ENCODE measurements at places on chromosomes 12 and 14.

GRCh38 chr12:27330846-27331245 is 1.8 kb upstream of the BMAL2 start:
- DNase-seq: no peak

DNA sequence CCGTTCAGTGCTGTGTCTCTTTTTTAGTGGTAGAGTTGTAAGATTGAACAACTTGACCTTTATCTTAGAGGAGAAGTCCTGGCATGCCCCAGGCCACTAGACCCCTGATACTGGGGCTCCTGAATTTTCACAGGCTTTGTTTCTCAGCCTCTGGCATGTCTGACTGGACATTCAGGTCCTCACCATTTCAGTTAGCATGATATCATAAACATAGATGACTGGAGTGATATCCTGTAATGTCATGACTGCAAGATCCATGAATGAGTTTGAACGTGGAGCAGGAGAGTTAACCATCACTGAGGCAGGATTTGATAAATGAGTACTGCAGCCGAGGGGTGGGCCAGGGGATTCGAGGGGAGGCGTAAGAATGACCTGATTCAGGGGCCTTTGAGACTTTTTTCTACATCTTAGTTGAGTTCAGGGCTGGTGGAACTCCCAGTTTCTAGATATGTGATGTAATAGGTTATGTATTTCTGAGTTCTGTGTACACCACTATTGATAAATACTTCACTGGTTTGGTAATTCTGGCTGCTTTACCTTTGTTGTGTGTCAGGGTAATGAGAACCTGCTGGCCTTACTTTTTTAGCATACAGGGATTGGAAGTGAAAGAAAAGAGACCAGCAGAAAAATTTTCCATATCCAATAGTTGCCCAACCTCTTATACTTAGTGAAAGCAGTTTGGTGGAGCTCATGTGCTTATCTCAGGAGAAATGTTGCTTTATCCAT is 217.0 kb downstream of the SYNE2 start:
- DNase-seq: no peak

DNA sequence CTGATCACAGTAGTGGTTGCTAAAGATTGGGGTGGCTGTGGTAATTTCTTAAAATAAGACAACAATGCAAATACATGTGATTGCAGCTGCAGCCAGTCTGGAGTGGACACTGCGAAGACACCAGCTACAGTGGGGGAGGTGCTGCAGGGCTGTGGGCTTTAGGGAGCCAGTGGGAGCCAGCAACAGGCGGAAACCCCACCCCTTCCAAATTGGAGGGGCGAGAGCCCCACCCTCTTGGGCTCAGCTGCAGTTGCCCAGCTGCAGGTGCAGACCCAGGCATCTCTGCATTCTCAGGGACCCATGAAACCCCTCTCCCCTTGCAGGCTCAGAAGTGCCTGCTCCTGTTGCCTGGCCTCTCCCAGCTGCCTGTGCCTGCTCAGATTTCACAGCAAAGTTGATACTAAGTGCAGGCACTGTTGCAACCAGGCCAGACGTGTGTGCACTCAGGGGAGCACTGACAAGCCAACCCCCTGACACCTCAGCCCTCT is 104.8 kb downstream of the MYF5 start:
- no peak for DNase-seq

- no peak for DNase-seq
Observed at GRCh38 chr12:89217472-89217871, 134.8 kb downstream of the DUSP6 start.

DNA sequence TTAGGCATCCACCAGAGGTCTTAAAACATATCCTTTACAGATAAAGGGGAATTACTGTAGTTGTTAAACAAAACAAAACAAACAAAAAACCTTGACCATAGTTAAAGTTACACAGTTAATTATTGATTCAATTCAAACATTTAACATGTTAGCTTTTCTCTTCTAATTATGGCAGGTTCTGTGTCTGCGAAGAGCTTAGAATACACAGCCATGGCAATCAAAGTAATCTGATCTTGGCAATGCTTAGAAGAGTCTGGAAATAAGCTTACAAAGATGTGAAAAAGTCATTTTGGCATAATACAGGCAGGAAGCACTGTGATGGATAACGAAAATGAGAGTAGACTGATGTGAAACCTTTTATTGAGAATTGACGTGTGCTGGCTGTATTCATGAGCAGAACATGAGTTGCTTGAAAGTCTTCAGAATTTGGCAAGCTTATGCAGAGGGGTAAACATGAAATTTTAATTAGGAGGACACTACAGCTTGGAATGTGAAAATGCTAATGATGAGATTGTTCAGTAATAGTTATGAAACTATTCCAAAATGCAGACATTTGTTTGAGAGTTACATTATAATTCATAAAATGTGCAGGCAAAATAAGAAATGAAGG is 629.6 kb downstream of the FSCB start:
- no peak for DNase-seq

DNA sequence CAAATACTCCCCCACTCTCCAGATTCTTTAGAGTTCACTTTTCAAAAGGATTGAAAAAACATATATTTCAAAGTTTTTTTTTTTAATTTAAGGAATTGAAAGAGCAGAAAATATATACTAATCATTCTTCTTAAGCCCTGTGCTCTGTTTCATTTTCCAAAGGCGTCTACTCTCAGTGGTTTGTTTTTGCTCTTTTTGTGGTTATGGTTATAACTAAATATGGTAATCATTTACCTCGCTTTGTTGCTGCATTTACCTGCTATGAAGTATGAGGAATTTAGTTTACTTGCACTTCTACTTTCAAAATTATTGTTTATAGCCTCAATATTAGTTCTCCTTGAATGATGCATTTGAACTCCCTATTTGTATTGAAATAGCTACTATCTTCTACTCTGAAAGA is 55.9 kb upstream of the LRRK2 start:
- DNase-seq: no peak

- no peak for DNase-seq
Observed at GRCh38 chr12:131140697-131141096, 187.0 kb downstream of the ADGRD1 start.

DNA sequence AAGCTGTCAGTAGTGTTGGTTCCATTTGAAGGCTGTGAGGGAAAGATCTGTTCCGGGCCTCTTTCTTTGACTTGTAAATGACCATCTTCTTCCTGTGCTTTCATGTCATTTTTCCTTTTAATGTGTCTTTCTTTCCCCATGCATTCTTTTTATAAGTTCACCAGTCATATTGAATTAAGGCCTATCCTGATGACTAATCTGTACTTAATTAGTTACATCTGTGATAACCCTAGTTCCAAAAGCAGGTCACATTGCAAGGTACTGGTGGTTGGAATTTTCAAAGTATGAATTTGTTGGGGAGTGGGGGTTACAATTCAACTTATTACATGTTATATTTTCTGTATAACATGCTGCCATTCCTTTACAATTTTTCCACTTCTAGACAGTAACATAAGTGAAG is 1642.1 kb upstream of the FLRT2 start:
- DNase-seq: no peak

- DNase-seq: no peak
Observed at GRCh38 chr12:89206390-89206789, 145.9 kb downstream of the DUSP6 start.

DNA sequence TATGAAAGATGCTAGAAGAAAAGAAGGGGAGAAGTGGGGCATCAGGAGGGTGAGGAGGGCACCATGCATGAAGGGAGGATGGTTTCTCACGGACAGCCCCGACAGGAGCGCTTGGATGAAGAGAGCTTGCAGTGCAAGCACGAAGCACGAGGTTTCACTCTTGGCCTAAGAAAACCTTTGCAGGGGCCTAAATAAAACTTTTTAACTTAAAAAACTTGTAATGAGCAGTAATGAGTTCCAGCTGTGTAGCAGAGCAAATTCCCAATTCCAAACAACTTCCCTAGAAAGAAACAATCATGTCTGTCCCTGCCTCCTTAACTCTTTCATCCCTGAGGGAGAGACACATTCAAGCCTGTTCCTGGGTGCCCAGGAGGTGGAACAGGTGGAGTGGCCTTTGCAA is 119.5 kb downstream of the PAH start:
- DNase-seq: no peak

- DNase-seq: no peak
Observed at GRCh38 chr12:111741235-111741812, 25.4 kb upstream of the ALDH2 start.

GRCh38 chr14:75522983-75523318 is 682 bp downstream of the BATF start:
- DNase-seq: no peak

GRCh38 chr14:90805662-90806540 is 10.3 kb downstream of the TTC7B start:
- DNase-seq: no peak

DNA sequence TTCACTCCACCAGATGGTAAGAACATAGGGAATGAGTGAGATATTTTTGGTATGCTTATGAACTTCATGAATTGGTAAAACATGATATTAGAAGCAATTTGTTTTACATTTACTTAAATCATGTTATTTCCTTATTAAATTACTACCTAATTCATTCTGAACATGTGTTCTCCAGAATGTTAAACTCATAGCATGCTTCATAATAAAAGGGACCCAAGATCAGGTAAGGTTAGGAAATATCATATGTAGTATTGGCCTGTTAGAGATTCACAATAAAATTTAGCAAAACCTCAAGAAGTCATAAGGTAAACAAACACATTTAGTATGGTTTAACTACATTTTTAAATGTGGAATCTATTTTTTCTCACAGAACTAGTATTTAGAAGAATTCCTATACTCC is 28.2 kb downstream of the PTPRQ start:
- no peak for DNase-seq

GRCh38 chr12:80698256-80698655 is 9.2 kb upstream of the MYF6 start:
- DNase-seq: no peak

DNA sequence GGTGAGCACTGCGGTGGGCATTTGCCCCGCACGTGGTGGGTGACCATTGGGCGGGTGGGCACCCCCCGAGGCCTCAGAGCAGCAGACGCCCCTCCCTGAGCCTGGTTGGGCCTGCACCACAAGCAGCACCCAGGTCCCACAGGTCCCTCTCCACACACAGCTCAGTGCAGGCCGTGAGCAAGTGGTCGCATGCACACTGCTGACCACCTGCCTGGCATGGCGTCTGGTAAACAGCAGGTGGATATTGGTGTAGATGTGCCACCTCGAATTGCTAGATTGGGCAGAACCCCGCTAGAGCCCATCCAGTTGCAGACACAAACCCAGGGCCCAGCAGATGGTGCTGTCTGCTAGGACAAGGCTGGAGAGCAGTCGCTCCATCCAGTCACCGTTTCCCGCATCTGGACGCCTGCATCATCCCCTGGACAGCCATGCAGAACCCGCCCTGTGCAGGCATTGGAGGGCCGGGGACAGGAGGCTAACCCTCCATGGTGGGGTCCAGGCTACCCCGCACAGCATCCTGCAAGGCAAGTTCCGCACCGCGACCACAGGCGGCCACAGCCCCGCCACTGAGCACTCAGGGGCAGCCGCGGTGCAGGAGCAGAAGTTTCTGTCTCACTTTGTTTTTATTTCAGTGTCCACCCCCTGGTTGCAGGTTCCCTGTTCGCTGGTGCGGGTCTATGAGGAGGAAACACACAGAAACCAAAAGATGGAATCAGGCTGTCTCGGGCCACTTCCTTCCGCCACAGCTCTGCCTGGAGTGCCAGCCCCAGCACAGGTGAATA is 45.6 kb upstream of the RIMBP2 start:
- DNase-seq: peak; percentile 14

DNA sequence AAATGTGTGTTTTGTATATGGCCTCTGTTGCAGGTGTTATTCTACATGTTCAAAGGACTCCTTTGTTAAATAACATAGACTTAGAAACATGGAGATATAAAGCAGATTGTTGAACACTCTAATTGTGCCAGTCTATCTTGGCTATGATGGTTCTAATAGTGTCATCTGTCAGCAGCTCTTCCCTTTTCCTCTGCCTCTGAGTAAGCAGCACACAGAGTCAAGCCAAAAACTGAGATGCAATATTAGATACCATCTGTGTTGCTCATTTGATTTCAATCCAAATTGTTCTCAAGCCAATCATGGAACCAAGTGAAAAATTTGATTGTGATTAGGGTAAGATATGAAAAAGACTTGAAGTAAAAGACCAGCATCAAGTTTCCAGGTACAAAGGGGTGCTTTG is 871.1 kb upstream of the MGAT4C start:
- DNase-seq: no peak

GRCh38 chr12:89126712-89127111 is 225.6 kb downstream of the DUSP6 start:
- DNase-seq: no peak

GRCh38 chr12:11457996-11458645 is 62.8 kb upstream of the PRB2 start:
- no peak for DNase-seq

GRCh38 chr14:34000396-34000795 is 49.5 kb upstream of the EGLN3 start:
- no peak for DNase-seq

GRCh38 chr12:123744836-123745235 is 17.3 kb upstream of the DNAH10 start:
- DNase-seq: no peak

GRCh38 chr14:64293976-64294671 is at the start of gene ESR2:
TSS of gene ESR2 (minus strand) at chr14:64294371. CDS start at chr14:64282985, 11,386 bp downstream.
- no peak for DNase-seq

DNA sequence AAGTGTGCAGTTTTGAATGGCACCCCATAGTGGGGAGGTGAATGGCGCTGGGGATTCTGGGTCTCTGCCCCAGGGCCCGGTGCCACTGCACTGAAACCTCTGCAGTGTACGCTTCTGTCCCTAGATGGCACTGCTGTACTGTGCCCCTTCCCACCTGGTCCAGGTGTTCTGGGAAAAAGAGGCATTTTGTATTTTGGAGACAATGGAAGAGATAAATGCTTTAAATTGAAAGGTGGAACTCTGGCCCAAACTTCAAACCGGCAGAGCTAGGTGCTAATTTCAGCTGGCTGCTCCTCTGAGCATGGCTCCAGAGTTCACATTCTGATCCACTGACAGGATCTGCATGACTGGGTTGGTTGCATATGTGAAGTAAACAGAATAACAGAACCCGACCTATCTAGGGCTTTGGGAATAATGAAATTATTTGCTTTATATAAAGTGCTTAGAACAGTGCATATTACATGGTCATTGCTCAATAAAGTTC is 52.2 kb downstream of the KRT80 start:
- no peak for DNase-seq

GRCh38 chr12:108449478-108449877 is 65.6 kb upstream of the FICD start:
- DNase-seq: no peak

- no peak for DNase-seq
Observed at GRCh38 chr14:100223332-100224201, 15.4 kb upstream of the YY1 start.

DNA sequence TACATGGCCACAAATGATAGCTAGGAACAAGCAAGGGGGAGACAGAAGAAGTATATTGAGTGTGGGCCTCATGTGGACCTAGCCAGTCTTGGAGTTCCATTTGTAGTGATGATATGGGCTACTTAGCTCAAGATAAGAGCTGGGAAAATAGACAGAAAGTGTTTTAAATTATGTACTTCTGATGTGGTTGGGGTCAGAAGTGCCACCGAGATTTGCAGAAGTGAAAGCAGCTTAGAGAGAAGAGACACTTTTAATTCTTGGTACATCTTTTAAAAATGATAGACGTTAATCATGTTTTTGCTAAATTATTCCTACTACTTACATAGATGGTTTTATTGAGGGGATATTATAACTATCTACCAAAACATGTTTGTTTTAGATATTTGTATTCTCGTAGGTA is 198.3 kb upstream of the PDZRN4 start:
- no peak for DNase-seq

All from activated T-helper 1 cell treated with Interleukin-2 at 50 U/mL for 16 hours (primary cell).